Naive B cell (primary cell): ENCODE measurements at places on chromosomes 5 and 9.

GRCh38 chr9:113929634-113930389, 53.7 kb downstream of the ZNF618 start:
- no peak for DNase-seq

- no peak for DNase-seq
These were observed 25.3 kb downstream of the CAMSAP1 start for GRCh38 chr9:135882011-135882410.

- DNase-seq, result no peak
These were observed 3.6 kb downstream of the TMC1 start for GRCh38 chr9:72524820-72525540.

- no peak for DNase-seq
These were observed 118.4 kb upstream of the KCNN2 start for GRCh38 chr5:114243281-114243971.
